T-helper 1 cell treated with Interleukin-12 subunit alpha and Interleukin-12 subunit beta and Interleukin-4 antibody, amounts not matched to agents 30 ng/mL and 1 ng/mL, for 36 hours (primary cell): ENCODE measurements at places on chromosomes 7 and 10. TPM values are rescaled to one million over a fixed set of nuclear protein-coding genes. Genes with fewer than 3 reads are reported as not detected.

PLXDC2 gene
- 0.10 TPM in 1 of 2 replicates, not detected in the other for total RNA-seq

SORBS1 gene
- total RNA-seq: 0.69 and 1.2 TPM in 2 replicates

NUP205 gene
- total RNA-seq: 83.5 and 83.8 TPM in 2 replicates

EBLN1 gene
- not detected in 2 replicates for total RNA-seq

SPDYE11 gene
- total RNA-seq: not detected in 2 replicates

LGI1 gene
- not detected in 2 replicates for total RNA-seq

CYP3A7 gene
- total RNA-seq: not detected in 2 replicates

CPED1 gene
- 0.15 TPM in 1 of 2 replicates, not detected in the other for total RNA-seq

ASB10 gene
- total RNA-seq: not detected in 2 replicates

STOX1 gene
- total RNA-seq: 0.37 and 0.42 TPM in 2 replicates

PPP1R3A gene
- total RNA-seq: not detected in 2 replicates

C10orf95 gene
- 0.20 TPM in 1 of 2 replicates, not detected in the other for total RNA-seq

ZNF804B gene
- not detected in 2 replicates for total RNA-seq

CNPY1 gene
- not detected in 2 replicates for total RNA-seq

ASB15 gene
- not detected in 2 replicates for total RNA-seq

SPDYE2B gene
- not detected in 2 replicates for total RNA-seq

LRRN3 gene
- 127 and 129 TPM in 2 replicates for total RNA-seq

ST8SIA6 gene
- total RNA-seq: 0.34 and 1.1 TPM in 2 replicates

TAS2R3 gene
- 0.88 and 1.4 TPM in 2 replicates for total RNA-seq

FOXP2 gene
- total RNA-seq: not detected in 2 replicates

HMX2 gene
- total RNA-seq: not detected in 2 replicates

HIBADH gene
- total RNA-seq: 11.5 and 12.7 TPM in 2 replicates

HIF1AN gene
- total RNA-seq: 58.3 and 63.1 TPM in 2 replicates

RSPH10B gene
- 0.44 TPM in 1 of 2 replicates, not detected in the other for total RNA-seq

GIMAP2 gene
- total RNA-seq: 95.5 and 101 TPM in 2 replicates

PRF1 gene
- 129 and 132 TPM in 2 replicates for total RNA-seq

CYP2C19 gene
- not detected in 2 replicates for total RNA-seq

CDHR3 gene
- total RNA-seq: 1.9 and 3.1 TPM in 2 replicates

KCNMA1 gene
- 0.17 and 0.20 TPM in 2 replicates for total RNA-seq
